SJSA1 (cell line): ENCODE measurements at places on chromosomes 7 and 10. TPM values are rescaled to one million over a fixed set of nuclear protein-coding genes. Genes with fewer than 3 reads are reported as not detected.

Gene CYP2C8
- total RNA-seq = not detected in 2 replicates

Gene PDK4
- total RNA-seq = not detected in 2 replicates

- no peaks in the 10 kb centered on the region for H3K27me3 ChIP-seq
- DNase-seq = no peak
- no peak overlapping the region for H3K4me3 ChIP-seq
- no peaks in the 10 kb centered on the region for H3K36me3 ChIP-seq
- no peak overlapping the region for H3K27ac ChIP-seq
These were observed 118.3 kb downstream of the KLF6 start for GRCh38 chr10:3666525-3667302.

DNA sequence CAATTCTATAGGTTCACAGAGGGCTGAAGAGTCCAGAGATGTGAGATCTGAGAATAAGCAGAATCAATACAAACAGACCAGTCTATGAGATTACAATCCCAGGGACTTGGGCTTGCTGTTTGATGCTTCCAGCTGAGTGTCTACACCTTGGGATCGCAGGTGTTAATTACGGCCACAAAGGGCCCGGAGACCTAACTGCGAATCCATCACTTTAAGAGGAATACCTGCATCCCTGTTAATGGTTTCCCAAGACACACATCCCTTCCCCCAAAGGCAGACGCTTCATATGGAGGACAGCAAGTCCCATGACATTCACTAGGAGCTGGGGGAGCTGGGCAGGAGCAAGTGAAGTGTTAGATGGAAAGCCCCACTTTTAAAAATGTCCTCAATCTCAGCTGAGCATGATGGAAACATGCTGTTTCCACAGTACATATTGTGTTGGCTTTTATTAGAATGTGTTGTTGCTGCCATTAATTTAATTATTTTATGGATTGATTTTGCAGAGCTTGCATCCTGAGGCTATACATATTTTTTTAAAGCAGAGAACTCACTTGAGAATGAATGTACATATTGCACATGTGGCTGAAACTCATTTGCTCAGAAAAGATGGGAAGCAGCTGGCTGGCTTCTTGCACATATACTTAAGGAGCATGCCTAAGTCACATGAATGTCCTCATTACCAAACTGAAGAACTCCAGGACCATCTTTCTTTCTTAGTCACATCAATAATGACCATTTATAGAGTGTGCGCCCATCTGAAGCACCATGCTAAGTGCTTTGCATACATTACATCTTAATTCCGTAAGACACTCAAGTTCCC is 151.3 kb downstream of the NEBL start:
- DNase-seq = no peak
- H3K4me3 ChIP-seq = no peak overlapping the region
- H3K27ac ChIP-seq = no peak overlapping the region

GRCh38 chr10:31926765-31927564 is 1.7 kb downstream of the ARHGAP12 start:
- H3K27ac ChIP-seq = peak overlapping the region; percentile 0; the same call in 1 of the 2 replicates
- no peak for DNase-seq
- H3K4me3 ChIP-seq = peak overlapping the region; percentile 100

Gene HOXA4
- total RNA-seq = 0.58 TPM in 1 of 2 replicates, not detected in the other

Gene AKR1C4
- not detected in 2 replicates for total RNA-seq
